ENCODE measurements at places on chromosomes 3 and 15.

DNA sequence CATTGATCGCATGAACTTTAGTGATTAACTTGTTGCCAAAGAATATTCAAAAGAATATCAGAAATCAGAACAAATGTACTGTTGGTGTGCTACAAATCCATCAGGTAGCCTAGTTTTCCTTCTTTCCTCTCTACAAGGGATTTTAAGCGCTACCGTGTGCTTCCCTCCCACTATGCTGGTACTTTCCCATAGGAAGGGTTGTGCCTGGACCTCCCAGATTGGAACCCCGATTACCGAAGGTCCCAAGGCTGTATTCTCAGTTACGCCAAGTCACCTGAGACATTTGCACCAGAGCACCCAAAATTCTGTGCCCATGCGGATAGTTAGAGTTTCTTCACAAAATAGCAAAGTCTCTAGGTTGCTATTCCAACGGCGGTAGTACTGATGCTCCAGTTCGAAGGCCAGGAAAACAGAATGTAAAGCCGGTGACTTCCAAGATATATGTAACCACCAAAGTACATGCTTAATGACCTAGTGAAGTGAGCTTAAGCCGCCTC lies 23.4 kb upstream of the GATM start:
- DNase-seq = no peak

GRCh38 chr3:184767377-184767776 lies 44.6 kb upstream of the VPS8 start:
- DNase-seq = no peak

GRCh38 chr3:57903124-57903890 lies 104.9 kb upstream of the FLNB start:
- no peak for DNase-seq

GRCh38 chr3:53844262-53845102 lies 1.7 kb downstream of the CHDH start:
- DNase-seq = no peak

DNA sequence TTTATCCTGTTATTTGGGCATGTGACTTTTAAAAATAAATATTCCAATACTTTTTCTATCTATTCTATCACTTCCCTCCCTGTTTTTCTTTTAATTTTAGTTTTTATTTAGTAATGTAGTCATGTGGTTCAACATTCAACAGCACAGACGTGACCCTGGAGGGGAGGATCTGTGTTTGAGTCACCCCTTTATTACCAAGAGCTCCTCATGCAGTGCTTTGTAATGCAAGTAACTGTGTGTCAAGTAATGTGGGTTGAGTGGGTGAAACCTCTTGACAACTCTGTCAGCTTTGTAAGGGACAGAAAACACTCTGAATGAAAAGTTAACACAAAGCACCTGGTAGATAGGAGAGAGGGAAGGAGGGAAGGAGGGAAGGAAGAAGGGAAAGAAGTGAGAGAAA lies 89.7 kb upstream of the FGF12 start:
- no peak for DNase-seq

DNA sequence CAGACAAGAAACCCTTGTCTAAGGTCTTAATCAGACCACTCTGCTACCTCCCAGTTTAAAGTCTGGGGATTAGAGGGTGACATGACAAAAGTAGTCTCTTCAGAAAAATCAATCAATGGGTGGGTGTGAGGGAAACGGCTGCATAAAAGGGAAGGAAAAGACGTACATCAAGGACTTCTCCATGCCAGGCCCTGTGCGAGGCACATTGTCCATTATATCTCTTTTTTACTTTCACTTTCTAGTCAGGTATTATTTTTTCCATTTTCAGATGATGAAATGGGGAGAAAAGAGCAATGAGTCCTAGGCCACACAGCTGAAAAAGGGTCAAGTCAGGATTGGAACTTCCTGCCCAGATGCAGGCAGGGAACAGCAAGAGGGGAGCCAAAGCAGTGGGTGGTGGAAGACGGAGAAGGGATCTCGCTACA lies 4.6 kb upstream of the CX3CR1 start:
- no peak for DNase-seq

DNA sequence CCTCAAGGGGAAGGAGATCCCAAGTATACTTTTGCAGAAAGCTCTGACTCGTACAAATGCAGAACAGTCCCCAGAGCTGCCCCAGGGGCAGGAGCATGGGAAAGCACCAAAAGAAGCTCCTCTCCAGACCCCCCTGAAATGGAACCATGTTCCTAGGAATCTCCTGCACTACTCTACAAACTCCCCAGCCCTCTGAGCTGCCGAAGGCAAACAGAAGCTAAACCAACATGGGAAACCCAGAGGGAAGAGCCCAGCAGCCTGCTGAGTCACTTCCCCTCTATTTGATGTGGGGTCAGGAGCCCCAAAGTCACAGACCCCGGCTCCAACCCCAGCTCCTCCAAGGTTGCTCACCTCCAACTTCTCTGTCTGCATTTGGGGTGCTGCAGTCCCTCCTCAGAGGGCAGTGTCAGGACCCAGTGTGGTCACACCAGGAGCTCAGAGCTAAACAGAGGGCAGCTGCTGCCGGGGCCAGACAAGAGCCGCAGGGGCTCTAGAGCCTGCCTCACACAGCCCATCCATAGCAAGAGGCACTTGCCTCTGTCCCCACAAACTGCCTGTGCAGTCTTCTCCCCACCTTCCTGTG lies 3.8 kb upstream of the PLXNA1 start:
- DNase-seq = no peak

DNA sequence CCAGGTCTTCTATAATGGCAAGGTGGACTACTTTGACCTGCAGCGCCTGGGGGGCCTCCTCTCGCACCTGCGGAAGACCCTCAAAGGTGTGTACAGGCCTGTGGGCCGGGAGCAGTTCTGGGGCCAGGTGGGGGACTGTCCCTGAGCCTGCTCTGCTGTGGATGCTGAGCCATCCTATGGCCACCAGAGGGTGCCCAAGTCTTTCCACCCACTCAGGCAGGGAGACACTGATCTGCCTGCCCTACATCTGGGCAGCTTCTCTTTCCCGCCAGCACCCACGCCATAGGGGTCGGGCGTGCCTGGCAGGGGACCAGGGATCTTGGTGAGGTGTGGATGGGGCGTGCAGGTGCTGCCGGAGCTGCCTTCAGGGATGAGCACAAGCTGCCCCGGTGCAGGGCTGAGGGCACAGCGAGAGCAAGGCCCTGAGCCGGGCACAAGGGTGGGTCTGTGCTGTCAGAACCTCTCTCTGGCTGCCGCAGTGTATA lies 14.1 kb downstream of the RNF123 start:
- DNase-seq = peak; percentile 38

DNA sequence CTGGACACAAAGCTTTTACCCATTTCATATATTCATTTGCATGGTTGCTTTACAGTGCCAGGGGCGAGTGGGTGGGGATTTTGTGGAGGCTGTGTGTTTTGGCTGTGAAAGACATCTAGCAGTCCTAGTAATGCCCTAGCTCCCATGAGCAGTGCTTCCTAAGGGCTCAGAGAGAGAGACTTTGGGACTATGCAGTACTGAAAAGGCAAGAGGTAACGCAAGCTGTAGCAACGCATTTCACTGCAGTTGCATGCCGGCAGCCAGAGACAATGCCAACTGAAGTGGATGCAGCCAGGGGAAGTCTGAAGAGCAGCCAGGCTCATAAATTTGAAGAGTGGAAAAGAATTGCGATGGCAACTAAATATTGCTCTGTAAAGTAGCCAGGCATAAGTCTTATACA lies 27.4 kb upstream of the ATP10A start:
- DNase-seq = no peak

GRCh38 chr15:68107142-68107541 lies 53.0 kb downstream of the PIAS1 start:
- no peak for DNase-seq

- no peak for DNase-seq
Observed at GRCh38 chr15:90400005-90400758, 12.1 kb downstream of the IQGAP1 start.

DNA sequence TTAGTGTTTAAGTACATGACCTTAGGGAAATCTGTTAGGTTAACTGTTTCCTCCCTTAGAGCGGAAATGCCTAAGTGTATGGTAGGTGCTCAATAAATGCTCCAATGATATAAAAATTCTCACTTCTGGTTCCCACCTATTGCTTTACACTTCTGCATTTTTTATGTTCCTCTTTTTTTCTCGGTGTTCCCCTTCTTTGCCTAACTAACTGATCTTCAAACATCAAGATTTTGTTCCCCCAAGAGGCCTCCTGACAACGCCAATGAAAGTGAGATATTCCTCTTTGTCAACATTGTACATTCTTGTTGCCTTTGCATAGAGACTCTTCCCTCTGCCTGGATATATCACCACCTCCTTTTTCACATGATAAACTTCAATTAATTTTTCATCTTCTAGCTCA lies 17.4 kb downstream of the SLC35A5 start:
- DNase-seq = no peak

GRCh38 chr15:88818920-88819319 lies 15.7 kb downstream of the ACAN start:
- no peak for DNase-seq

- no peak for DNase-seq
Observed at GRCh38 chr15:38427380-38427779, 26.5 kb upstream of the FAM98B start.

DNA sequence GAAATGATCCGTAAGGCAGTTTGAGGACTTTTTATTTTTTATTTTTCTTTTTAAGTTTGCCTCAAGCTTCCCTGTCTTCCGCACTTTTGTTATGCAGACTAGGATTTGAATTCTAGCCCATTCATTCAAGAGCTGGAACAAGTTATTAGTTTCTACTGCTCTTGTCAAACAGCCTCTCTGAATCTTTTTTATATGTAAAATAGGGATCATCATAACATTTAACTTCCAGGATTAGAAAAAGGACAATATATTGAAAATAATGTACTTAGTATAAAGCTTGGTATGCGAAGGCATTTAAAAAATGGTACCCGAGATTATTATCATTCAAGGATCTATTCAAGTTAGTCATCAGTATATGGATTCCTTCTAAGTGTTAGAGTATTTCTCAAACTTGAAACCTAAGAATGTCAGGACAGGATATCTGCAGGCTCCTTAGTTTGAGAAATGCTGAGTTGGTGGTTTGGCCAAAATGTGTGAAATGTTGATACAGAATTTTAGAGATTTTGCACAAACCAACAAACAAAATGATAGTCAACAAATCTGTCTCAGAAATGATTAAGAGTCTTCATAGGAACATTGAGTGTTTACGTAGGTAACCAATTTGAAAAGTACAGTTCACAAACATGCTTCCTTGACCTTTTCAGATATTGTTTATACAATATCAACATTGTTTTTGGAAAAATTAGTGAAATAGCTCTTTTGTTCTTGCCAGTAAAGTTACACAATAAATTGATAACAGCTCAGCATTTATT lies 40.5 kb upstream of the IGSF10 start:
- no peak for DNase-seq

DNA sequence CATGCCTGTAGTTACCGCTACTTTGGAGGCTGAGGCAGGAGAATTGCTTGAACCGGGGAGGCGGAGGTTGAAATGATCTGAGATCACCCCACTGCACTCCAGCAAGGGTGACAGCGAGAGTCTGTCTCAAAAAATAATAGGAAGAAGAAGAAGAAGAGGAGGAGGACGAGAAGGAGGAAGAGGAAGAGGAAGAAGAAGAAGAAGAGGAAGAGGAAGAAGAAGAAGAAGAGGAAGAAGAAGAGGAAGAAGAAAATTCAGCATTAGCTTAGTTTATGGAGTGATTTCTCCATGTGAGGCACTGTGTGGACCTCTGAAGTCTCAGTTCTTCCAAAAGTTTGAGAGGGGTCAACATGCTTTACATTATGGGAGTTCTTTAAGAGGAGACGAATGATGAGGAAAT lies 17.4 kb upstream of the MEGF11 start:
- DNase-seq = no peak

DNA sequence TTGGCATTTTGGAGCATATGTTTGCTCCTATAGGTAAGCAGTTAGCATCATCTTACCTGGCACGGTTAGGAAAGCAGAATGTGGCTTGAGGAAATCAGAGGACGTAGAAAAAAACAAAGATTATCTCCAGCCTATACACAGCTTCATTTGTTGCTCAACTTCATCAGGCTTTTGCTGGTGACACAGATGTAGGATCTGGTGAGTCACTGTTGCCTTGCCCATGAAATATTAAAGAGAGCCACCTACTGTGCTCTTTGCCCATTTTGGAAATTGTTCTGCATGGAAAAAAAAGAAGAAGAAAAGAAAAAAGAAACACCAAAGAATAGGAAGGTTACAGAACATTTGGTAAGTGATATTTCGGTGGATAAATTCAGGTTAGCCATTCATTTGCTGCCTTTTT lies 3.8 kb downstream of the IL1RAP start:
- no peak for DNase-seq

- no peak for DNase-seq
Observed at GRCh38 chr3:13563911-13564310, 15.0 kb downstream of the FBLN2 start.

DNA sequence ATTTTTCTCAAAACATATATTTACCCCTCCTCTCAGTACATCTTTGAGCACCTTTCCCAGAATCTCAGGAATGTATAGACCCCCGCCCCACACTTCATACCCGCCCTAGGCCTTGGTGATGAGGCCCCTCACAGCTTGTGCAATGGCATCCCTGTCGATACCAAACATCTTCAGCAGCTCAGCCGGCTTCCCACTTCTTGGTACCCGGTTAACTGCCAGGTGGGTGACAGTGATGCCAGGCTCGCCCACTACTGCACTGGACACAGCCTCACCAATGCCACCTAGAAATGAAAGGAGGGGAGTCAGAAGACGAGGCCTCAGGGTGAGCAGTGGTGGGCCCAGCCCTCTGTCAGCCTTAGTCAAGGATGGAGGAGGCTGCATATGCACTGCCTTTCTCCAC lies 30.2 kb downstream of the TKT start:
- no peak for DNase-seq

- DNase-seq = no peak
Observed at GRCh38 chr3:148408667-148409066, 289.0 kb upstream of the AGTR1 start.

- no peak for DNase-seq
Observed at GRCh38 chr15:39495871-39496840, 84.7 kb upstream of the THBS1 start.

DNA sequence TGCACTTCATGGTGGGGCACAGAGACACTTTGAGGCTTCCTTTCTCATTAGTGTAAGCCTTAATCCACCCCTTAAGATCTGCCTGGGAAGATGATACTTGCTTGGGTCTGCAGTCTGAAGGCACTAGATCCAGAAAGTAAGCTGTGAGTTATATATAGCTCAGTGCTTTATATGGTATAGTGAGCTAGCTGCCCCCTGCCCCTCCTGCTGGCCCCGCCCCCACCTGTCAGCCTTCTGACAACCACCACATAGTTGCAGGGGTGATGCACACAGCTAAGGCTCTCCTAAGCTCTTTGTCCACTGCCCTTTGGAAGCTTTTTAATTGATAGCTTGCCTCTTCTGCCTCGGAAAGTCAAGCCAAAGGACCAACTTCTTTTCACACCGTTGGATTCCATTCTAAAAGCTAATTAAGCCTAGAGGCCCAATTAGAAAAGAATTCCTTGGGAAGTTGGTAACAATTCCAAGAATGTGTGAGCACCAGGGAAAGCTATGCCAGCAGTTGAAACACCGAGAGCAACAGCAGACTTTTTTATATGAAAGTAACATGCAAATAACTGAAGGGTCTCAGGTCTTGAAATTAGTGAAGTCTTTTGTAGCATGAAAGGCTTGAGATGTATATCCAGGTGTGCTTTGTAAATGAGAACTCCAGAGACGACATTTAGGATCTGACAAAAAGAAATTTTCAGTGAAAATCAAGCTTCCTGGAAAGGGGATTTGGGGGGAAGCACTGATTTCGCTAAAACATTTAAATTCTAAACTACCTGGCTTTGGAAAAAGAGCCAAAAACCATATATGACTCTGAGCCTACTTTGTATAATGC lies 2.3 kb downstream of the TPM1 start:
- DNase-seq = no peak

All from stimulated activated CD8-positive, alpha-beta memory T cell treated with anti-CD3 and anti-CD28 coated beads, Interleukin-4, amount 100 ng/mL, for 4 hours (primary cell).